NCI-H69 (cell line): ENCODE measurements at places on chromosomes 2 and 18.

- no peak for DNase-seq
These were observed 10.6 kb upstream of the MPP4 start for GRCh38 chr2:201709049-201709448.

DNA sequence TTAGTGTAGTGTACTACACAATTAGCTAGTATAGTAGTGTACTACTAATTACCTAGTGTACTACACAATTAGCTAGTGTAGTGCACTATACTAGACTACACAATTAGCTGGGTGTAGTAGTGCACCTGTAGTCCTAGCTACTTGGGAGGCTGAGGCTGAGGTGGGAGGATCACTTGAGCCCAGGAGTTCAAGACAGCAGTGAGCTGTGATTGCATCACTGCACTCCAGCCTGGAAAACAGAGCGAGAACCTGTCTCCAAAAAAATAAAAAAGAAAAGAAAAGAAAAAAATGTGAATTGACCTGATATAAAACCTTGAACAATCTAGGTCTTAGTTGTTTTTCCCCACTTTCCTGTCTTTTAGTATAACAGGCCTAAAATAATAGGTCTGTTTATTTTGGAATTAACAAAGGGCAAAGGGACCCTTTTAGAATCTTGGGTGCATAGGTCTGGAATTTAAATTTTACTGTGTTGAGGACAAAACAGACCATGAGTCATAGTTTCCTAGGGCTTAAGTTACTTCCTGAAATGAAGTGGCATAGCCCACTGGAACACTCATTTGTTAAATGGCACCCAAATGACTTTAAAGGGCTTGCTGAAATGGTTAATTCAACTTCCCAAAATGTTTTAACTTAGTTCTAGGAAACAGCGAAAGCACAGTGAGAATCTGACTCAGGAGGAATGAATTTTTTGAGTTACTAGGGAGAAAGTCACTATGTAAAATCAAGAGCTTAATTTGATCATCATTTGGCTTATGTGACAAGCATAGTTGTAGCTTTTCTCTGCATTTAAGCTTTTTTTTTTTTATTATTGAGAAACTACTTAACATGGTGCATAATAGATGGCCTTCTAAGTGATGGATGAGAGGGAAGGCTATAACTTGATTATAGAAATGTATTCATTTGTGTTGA is 50.7 kb upstream of the ARL5A start:
- DNase-seq, result no peak

DNA sequence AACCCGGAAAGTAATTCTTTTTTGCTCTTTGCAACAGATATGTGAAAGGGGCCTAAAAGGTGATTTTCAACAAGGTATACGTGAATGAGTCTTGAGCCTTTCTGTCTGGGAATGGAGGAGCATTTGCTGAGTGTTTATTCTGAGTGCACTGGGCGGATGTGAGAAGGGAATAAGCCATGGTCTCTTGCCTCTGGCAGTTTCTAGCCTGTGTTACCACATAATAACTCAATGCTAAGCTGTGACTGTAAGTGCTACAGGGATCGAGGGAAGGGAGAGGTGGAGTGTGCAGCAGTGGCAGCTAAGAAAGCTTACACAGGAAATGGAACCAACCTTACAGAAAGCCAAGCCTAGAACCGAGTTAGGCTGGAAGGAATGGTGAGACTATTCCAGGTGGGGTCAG is 444.3 kb downstream of the SLC4A3 start:
- DNase-seq, result no peak

GRCh38 chr2:72933646-72934151 is 16.4 kb downstream of the EMX1 start:
- no peak for DNase-seq

DNA sequence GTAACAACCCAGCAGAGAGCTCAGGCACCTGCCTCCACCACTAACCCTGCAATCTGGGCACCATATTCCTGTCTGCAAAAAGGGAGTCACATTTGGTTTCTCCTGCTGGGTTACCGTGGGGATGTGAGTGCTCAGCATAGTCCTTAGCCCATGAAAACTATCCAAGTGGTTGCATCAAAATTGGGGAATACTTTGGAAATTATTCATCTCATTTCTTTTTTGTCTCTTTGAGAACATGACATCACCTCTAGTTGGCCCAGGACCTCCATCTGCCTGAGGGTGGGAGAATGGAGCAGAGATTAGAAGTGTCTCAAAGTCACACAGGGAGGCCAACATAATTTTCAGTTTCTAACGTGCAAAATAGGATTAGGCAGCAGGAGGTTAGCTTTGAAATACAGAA is 19.3 kb upstream of the SPP2 start:
- DNase-seq, result peak; percentile 6

GRCh38 chr18:75271952-75272351 is 61.4 kb downstream of the TSHZ1 start:
- DNase-seq, result no peak

DNA sequence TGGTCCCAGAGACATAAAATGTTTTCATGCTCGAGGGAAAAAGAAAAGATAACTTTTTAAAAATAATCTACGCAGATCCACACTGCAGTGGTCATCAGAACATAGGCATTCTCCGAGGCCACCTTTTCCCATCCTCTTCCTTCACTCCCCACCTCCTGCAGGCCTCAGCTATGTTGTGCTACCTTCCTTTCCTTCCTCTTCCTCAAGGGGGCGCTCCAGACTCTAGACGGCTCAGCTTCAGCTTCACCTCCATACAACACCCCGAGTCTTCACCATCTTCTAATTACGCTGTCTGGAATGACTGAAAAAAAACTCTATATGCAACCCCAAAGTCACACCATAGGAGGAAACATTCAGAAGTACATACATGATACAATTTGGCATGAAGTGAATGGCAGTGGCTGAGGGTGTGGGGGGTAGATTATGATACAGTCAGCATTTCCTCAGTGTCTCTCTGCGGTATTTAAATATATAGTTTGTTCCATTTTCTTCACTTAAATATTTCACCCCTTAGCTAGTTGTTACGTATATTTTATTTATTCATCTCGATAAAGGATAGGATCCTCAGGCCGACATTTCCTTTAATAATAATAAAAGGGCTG is 583.6 kb downstream of the IRS1 start:
- peak; percentile 64 for DNase-seq

DNA sequence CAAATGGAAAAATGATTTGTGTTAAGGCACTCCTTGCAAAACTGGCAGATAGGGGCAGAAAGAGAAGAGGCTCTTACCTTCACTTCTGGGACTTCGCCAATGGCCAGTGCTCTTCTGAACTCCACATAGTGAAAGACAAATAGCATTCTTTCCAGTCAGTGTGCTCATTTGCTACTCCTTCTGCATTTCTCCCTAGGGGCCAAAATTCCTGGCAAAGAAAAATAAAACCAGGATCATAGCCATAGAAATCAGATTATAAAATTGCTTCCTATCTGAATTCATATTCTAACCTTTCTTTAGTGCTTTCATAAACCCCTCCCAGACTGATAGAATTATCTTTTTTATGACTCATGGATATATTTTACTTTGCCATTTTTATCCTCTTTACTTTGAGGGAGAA is 56.9 kb upstream of the PELI1 start:
- DNase-seq, result no peak

DNA sequence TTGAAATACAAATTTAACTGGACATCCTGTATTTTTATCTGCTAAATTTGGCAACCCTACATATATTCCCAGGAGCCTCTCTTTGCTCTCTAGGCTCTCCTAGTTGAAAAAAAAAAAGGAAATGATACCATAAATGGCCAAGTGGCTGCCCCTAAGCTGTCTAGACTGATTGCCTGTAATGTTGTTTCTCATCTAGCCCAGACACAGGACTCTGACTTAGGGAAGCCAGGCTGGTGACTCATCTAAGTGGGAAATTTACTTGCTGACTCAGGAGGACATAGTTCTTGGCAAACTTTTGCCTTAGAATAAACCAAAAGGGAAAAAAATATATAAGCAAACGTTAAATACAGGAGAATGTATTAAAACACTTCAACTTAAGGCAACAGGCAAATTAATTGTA is 14.6 kb upstream of the ITGAV start:
- DNase-seq, result peak; percentile 64

- no peak for DNase-seq
These were observed 62.5 kb downstream of the GNAL start for GRCh38 chr18:11751341-11752115.

DNA sequence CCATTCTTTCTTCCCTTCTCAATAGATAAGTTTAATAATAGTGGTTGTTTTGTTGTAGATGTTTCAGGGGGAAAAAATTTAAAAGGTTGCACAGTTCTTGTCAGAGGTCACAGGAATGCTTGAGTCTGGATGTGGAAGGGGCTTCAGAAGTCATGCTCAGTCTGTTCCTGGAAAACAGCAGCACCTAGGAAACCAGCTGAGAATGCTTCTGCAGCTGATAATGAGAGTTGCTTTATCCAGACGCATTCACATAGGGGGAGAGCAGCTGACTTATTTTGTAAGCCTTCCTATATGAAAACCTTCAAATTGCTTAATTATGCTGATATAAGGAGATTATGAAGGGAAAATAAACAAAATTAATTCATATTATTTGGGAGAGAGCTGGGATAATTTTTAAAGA is 235.5 kb downstream of the GULP1 start:
- peak; percentile 9 for DNase-seq

GRCh38 chr18:25915907-25916306 is 174.5 kb downstream of the SS18 start:
- peak; percentile 28 for DNase-seq

GRCh38 chr18:7579176-7579917 is 12.2 kb downstream of the PTPRM start:
- DNase-seq, result no peak

GRCh38 chr18:41767960-41768359 is 187.1 kb upstream of the PIK3C3 start:
- peak; percentile 73 for DNase-seq

- DNase-seq, result no peak
These were observed 67.9 kb upstream of the GLS start for GRCh38 chr2:190812506-190813294.

DNA sequence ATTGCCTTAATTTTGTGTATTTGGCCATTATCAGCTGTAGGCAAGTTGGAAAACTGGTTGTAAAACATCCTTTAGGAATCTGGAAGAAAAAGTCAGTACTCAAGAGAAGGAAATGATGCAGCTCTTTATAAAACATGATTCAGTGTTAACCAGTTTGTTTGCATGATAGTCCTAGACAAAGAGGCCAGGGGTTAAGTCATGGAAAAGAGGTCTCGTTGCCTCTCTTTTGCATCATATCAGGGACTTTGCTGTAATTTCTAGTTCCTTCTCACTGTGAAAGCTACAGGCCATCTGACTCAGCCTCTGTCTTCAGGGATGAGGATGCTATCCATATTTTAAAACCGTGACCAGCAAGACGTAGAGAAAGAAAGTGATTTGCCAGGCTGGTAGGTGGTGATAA is 38.0 kb downstream of the NPAS2 start:
- no peak for DNase-seq

DNA sequence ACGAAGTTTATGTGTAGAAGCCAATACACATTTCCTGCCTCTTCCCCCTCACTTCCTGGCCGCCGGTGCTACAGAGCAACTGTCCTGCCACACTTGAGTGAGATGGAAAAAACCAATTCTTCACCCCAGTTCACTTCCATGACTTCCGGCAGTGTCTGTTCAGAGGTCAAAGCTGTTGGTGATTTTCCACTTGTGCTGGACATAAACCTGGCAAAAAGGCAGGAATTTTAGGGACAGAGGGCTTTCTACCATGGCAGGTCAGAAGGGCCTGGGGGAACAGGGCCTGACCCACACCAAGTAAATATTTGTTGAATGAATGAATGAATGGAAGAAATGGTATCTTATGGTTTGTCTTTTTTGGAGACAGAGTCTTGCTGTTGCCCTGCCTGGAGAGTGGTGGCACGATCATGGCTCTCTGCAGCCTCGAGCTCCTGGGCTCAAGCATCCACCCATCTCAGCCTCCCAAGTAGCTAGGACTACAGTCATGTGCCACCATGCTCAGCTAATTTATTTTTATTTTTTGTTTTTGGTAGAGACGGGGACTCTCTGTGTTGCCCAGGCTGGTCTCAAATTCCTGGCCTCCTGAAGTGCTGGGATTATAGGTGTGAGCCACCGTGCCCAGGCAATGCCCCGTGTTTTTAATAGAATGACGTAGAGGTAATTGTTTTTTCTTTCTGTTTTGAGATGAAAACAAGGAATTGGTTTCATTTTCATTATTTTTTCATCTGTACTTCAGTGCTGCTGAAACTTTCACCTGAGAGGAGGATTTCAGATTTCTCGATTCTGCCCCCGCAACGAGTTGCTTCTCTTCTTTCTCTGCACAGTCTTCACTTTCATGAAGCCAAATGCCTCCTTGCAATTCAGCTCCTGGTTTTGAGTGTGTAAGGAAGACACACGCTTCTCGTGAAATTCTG is 48.0 kb upstream of the LPIN2 start:
- no peak for DNase-seq

- no peak for DNase-seq
These were observed 1.0 kb upstream of the MOGAT1 start for GRCh38 chr2:222670191-222671038.

DNA sequence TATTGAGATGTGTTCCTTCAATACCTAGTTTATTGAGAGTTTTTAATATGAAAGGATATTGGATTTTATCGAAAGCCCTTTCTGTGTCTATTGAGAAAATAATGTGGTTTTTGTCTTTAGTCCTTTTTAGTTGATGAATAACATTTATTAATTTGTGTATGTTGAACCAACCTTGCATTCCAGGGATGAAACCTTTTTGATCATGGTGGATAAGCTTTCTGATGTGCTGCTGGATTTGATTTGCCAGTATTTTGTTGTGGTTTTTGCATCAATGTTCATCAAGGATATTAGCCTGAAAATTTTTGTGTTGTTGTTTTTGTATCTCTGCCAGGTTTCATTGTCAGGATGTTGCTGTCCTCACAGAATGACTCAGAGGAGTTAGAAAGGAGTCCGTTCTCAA is 1710.4 kb downstream of the SUCLG1 start:
- DNase-seq, result no peak

DNA sequence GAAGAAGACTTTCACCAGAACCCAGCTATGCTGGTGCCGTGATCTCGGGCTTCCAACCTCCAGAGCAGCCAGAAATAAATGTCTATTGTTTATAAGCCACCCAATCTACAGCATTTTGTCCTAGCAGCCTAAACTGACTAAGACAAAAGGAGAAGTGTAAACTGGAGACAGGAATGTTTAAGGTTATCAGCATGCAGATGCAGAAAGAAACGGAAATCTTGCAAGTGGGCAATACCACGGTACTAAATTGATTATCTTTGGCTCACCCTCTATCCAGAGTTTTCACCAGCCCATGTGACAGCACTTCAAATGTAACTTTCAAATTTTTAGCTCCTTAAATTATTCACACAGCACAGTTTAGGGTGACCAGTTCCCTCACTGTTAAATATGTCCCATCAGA is 5.7 kb upstream of the CAPN14 start:
- DNase-seq, result no peak
